Upper lobe of right lung (tissue), 1 donor: ENCODE measurements at places on chromosomes 6 and 20. TPM values are rescaled to one million over a fixed set of nuclear protein-coding genes. Genes with fewer than 3 reads are reported as not detected.

DNA sequence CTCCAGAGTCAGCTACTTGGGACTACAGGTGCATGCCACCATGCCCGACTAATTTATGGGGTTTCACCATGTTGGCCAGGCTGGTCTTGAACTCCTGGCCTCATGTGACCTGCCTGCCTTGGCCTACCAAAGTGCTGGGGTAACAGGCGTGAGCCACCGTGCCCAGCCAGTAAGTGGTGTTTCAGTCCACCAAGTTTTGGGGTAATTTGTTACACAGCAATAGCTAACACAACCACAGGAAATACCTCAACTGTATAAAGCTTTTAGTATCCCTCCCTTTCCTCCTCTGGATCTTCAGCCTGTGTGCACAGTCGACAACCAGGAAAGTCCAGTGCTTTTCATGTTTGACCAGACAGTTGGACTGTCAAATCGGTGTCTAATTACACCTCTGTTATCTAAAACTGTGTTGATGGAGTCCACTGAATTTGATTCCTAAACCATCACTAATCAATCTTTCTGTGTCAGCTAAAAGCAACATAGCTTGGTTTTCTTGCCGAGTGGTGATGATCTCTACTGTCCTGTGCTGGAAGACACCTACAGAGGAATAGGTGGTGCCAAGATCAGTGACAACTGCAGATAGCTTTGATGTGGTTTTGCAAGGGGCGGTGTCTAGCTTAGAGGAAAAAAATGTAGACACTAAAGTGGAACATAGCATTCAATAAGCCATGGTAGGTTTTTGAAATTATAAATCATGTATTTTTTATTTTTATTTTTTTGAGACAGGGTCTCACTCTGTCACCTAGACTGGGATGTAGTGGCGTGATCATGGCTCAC lies 22.2 kb upstream of the ZBTB2 start:
- H3K4me1 ChIP-seq: no peaks in the 10 kb centered on the region
- no peaks in the 10 kb centered on the region for H3K27me3 ChIP-seq
- H3K4me3 ChIP-seq: no peak overlapping the region
- DNase-seq: no peak
- H3K27ac ChIP-seq: no peak overlapping the region

GRCh38 chr20:58744836-58745235 lies 52.2 kb downstream of the NPEPL1 start:
- no peak for DNase-seq
- no peaks in the 10 kb centered on the region for H3K4me1 ChIP-seq
- peaks cover 13% of the 10 kb centered on the region for H3K27me3 ChIP-seq
- H3K36me3 ChIP-seq: no peaks in the 10 kb centered on the region
- no peak overlapping the region for H3K4me3 ChIP-seq

GRCh38 chr6:111487661-111488060 lies 4.6 kb upstream of the REV3L start:
- H3K4me3 ChIP-seq: no peak overlapping the region
- H3K36me3 ChIP-seq: peaks cover 2% of the 10 kb centered on the region
- H3K4me1 ChIP-seq: peaks cover 13% of the 10 kb centered on the region
- no peak overlapping the region for H3K27ac ChIP-seq
- no peaks in the 10 kb centered on the region for H3K27me3 ChIP-seq

KHDC1 gene
- 1.9 TPM for total RNA-seq

DNA sequence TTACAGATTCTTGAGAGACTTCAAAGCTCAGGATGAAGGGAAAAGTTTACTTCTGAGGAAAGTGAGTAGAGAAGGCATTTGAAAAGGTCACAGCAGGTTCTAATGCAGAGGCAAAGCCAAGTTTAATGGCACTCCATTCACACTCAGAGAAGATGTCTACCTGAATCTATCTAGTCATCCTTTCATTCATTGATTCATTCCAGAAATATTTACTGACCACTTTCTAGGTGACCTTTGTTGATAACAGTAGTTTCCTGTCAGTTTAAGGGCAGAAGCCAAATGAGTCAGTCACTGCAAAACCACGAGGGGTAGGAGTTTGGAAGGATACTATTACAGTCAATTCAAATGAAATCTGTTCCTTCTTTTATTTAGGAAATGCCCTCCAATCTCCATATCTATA lies 30.8 kb downstream of the FBXO5 start:
- peaks cover 2% of the 10 kb centered on the region for H3K27me3 ChIP-seq
- H3K36me3 ChIP-seq: no peaks in the 10 kb centered on the region
- no peak for DNase-seq
- no peak overlapping the region for H3K4me3 ChIP-seq
- no peaks in the 10 kb centered on the region for H3K4me1 ChIP-seq

GRCh38 chr6:97021194-97021593 lies 96.7 kb downstream of the KLHL32 start:
- no peak overlapping the region for H3K4me3 ChIP-seq
- no peaks in the 10 kb centered on the region for H3K4me1 ChIP-seq
- no peak for DNase-seq

APCDD1L gene
- not detected for total RNA-seq
